Fibroblast of the aortic adventitia (primary cell): ENCODE measurements at places on chromosomes 6 and 20.

GRCh38 chr20:46151936-46152335 lies 33.8 kb downstream of the CD40 start:
- DNase-seq: no peak

DNA sequence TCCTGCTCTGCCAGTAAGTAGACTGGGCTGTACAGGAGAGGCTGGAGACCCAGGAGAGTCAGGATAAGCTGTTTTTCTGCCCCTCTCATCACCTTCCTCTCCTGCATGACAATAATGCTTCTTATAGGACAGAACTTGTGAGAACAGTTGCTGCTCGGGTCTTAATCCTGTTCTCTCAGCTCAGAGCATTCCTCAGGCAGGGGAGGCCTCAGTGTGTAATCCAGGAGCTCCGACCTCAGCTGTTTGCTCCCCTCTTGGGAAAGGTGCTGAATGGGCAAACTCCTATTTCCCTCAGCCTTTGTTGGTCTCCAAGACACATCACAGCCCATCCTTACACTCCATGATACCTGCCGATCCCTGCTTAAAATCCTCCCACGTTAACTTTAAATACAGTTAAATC lies 134.9 kb upstream of the LRFN2 start:
- no peak for DNase-seq

DNA sequence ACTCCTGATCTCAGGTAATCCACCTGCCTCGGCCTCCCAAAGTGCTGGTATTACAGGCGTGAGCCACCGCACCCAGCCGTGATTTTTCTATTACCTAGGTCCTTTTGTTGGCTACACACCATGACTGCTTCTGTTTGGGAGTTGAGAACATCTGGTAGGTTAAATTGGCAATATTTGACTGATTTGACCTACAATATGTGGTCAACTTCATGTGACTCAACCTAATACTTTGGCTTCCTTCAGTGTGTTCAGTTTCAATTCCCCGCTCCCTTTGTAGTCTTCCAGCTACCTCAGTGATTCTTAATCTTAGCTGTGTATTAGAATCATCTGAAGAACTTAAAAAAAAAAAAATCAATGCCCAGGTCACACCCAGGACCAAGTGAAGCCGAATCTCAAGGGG lies 47.4 kb downstream of the MYB start:
- DNase-seq: no peak

- DNase-seq: no peak
Observed at GRCh38 chr20:58868795-58869194, 16.3 kb downstream of the GNAS start.

GRCh38 chr6:51553246-51554015 lies 534.0 kb downstream of the PKHD1 start:
- DNase-seq: no peak

DNA sequence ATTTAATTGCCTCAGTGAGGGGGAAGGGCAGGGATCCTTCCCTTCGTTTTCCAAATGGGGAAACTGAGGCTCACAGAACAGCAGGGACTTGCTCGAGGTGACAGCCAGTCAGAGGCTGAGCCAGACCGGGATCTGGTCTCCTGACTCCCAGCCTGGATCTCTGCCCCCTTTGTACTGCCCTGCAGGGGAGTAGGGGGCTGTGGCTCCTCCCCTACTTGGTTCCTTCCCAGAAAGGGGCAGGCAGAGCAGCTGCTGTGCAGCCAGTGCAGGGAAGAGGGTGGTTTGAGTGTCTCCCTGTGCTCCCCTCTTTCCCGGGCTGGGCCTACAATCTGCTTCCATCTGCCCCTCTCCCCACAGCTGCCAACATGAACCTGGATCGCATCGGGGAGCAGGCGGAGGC lies 37.6 kb downstream of the UQCC2 start:
- DNase-seq: no peak

GRCh38 chr6:149855040-149855654 lies 9.0 kb downstream of the LRP11 start:
- peak; percentile 88 for DNase-seq

DNA sequence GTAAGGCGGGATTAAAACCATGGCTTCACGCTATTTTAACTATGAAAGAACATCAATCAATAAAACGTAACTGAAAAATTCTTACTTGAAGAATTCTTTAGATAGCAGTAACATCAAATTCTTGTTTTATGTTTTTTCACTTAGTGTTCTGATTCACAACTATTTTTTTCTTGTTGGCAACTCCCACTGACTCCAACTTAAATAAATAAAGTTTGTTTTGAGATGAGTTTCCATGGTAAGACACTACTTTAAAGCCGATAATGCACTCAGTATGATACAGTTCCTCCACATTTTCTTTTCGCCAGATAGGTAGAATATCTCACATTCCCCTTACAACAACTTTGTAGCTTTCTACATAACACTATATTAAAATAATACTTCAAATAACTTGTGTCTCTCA lies 33.1 kb upstream of the CNKSR3 start:
- DNase-seq: no peak

DNA sequence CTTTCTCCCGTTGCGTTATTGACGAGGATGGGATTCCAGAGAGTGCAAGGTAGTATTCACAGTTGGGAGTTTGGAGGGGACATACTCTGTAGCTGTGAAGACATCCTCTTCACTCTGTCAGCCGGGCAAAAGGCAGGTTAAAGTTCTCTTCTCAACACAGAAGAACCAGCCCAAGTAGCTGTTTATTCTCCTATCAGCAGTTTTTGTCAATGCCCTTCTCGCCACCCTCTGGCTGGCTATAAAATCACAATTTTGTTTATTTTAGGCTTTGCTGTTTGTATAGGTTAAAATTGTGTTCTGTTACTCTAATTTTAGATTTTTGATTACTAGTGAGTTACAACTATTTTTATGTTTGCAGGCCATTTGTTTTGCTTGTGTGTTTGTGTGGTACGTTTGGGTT lies 37.9 kb upstream of the MAS1 start:
- peak; percentile 39 for DNase-seq

GRCh38 chr20:23032056-23032749 lies 2.9 kb upstream of the SSTR4 start:
- no peak for DNase-seq
